ENCODE measurements at places on chromosomes 13 and 19. TPM values are rescaled to one million over a fixed set of nuclear protein-coding genes. Genes with fewer than 3 reads are reported as not detected.

DNA sequence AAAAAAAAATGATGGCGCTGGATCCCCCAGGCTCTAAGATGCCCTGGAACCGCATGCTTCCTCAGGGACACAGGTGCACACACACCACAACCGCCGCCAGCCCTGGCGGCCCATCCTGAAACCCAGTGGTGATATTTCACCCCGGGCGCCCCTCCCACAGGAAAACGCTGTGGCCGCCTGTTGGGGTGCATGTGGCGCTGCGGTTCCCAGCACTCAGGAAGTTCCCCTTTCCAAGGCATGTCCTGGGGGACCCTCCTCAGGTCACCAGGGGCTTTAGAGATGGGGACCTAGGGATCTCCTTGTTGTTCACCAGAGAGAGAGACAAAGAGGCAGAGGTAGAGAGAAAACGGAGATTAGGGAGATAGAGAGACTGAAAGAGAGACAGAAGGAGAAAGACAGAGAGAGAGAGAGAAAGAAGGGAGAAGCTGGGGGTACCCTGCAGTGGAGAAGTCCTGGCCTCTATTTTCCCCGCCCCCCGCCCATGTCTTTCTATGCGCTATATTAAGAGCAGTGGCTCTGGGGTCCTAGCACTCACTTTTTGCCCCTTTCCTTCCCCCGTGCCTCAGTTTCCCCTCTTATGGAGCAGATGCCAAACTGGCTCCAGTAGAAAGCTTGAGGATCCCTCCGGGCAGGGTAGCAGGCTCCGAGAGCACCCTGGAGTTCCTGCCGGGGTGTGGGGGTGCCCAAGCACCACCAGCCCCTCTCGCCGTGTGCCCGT lies 2.3 kb downstream of the ADGRE2 start:
- no peak for DNase-seq

PTPRH gene
- 0.17 TPM for total RNA-seq

- no peak for DNase-seq
These were observed 2.6 kb downstream of the DNAJB1 start for GRCh38 chr19:14515501-14516047.

DNA sequence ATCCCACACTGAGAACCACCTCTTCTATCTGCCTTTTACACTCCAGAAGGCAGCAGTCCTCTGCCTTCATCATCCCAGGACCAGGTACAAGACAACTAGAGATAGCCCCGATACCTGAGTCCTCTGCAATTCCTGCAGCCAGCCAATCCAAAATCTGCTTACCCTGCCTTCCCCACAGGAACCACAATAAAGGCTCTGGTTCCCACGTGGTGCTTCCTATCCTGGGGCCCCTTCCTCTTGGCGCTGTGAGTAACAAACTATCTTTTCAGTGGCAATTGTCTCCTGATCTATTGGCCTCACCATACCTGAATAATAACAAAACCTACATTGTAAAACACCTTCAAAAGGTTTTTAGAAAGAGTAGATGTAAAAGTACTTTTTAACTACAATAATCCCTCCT lies 63.1 kb downstream of the ZDHHC20 start:
- DNase-seq, result no peak

LDLR gene
- total RNA-seq, result 3.4 TPM

- DNase-seq, result no peak
These were observed 47.8 kb upstream of the C1QTNF9 start for GRCh38 chr13:24261566-24261965.

DNA sequence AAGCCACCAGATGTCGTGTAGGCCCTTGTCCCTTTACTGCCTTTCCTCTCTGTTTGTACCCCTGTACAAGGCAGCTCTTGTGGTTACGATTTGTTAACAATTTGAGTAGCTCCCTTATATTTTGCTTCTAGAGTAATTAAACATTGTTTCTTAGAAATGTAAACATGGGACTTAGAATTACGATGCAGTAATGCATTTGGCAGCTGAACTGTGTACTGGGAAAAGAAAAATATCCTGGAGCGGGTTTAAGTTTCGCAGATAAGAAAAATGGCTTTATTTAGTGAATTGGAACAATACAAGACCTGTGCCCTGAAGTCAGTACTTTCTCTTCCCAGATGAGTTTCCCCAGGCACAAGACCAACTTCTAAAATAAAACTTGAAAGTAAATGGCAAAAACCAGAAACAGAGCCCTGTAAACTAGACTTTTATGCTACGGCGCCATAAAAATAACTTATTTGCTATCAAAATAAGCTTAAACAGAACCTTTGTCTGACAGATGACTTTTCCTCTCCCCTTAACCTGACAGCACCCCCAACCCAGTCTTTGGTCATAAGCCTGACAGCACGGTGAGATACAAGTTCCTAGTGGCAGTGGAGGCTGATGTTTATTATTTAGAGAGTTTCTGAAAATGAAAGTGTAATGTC lies 63.0 kb downstream of the LRCH1 start:
- DNase-seq, result no peak

ZNF793 gene
- 2.9 TPM for total RNA-seq

DNA sequence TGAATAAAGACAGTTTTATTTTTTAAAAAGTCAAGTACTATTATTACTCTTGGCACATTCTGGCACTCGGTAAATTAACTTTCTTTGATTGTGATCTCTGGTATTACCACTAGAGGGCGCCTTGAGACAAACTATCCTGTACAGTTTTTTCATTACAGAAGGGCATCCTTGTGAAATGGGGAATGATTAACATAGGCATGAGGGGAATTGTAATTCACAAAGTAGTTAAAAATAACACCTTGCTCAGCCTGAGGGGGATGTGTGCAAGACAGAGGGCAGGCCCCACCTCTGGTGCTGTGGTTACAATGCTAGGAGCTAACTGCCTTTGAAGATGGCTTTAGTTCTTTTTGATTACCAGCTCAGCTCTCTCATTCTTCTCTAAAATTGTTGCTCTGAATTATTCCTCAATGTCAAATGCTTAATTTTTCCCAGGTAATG lies 24.2 kb upstream of the C1QTNF9B start:
- no peak for DNase-seq

CRLF1 gene
- 13.9 TPM for total RNA-seq

GRCh38 chr19:46955813-46956371 lies 63.7 kb upstream of the NPAS1 start:
- DNase-seq, result no peak

LAIR1 gene
- total RNA-seq, result 4.6 TPM

DNA sequence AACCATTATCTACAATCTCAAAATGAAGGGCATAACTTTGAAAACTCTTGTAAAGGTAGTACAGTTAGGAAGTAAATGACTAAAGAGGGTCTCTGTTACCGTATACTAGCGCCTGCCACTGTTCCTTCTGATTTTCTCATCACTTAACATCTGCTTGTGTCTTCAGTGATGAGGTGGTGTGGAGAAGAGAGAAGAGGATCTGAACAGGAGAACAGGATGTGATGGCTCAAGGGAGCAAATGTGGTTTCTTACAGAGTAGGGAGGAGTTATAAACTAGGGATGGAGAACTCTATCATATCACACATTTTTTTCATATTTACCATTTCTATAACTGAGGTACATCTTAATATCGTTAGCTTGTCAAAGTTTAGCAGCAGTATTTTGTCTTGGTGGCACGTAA lies 1.1 kb downstream of the KCTD4 start:
- DNase-seq, result no peak

- no peak for DNase-seq
These were observed 116.5 kb downstream of the DNAJC15 start for GRCh38 chr13:43139921-43140320.

NFILZ gene
- total RNA-seq, result not detected

PSPN gene
- total RNA-seq, result 0.62 TPM

- peak; percentile 66 for DNase-seq
These were observed 10.3 kb upstream of the GARIN5A start for GRCh38 chr19:50486823-50487515.

- no peak for DNase-seq
These were observed 9.9 kb downstream of the PTH2 start for GRCh38 chr19:49413348-49413747.

RAB3A gene
- total RNA-seq, result 2.0 TPM

NCR1 gene
- not detected for total RNA-seq

SH2D3A gene
- 0.13 TPM for total RNA-seq

GRCh38 chr13:85528491-85529217 lies 270.6 kb downstream of the SLITRK6 start:
- no peak for DNase-seq

GRIK5 gene
- 0.50 TPM for total RNA-seq

SERPINE3 gene
- total RNA-seq, result not detected

DNA sequence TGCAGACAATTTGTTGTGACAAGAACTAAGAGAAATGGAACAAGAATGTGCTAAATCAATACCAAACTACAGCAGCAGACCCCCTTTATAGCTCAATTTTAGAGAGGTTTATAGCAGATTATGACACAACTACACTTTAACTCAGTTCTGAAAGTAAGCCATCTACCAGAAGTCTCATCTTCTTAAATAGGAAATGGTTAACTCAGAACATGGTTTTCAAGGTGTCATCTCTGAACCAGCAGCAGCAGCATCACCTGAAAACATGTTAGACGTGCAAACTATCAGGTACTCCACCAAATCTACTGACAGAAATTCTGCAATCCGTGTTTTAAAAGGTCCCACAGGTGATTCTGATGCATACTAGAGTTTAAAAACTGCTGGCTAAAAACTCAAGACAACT lies 6.8 kb downstream of the LHFPL6 start:
- no peak for DNase-seq

DNA sequence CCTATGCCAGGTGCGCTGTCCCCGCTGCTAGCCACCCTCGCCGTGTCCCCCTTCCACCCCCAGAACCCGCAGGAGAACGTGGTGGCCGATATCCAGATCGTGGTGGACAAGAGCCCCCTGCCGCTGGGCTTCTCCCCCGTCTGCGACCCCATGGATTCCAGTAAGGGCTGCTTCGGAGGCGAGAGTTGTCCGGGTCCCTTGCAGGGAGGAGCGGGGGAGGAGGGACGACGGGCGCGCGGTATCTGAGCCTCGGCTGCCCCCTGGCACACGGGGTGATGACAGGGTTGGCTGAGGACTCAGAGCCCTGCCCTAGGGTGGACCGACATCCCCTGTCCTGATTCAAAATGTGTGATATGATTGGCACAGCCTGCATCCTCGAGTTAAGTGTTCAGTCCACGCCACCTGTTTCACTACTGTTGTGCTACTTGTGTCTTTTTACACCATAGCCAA lies 653 bp downstream of the MVB12A start:
- peak; percentile 64 for DNase-seq

DNA sequence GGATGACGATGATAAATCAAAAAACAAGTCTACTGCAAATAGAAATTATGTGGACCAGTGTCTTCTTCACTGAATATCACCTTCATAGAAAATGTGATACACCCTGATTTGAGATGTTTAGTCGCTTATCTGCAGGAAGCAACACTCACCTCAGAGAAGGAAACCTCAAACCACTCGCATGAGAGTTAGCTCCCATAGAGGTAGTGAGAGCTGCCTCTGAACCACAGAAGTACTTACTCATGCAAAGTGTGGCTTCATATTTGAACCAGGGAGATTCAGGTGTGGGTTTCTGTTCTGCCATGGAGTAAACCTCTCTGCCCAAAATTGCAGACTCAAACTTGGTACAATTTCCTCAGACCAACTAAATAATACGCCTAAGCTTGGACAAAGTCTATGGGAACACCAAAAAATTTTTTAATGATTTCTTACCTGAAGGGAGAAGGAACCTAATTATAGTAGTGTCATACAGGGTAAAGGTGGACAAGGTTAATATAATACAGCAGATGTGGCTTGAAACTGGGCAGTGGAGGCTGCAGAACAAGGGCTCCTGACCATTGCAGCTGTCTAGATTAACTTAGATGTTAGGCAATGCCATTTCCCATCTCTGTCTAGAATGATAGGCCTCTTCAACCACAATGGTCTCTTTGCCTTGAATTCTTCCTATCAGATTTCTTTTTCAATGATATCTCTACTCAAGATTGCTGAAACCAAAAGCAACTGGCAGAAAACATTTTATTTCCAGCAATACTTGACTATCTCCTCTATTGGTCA lies 29.6 kb upstream of the RCBTB2 start:
- no peak for DNase-seq

DNA sequence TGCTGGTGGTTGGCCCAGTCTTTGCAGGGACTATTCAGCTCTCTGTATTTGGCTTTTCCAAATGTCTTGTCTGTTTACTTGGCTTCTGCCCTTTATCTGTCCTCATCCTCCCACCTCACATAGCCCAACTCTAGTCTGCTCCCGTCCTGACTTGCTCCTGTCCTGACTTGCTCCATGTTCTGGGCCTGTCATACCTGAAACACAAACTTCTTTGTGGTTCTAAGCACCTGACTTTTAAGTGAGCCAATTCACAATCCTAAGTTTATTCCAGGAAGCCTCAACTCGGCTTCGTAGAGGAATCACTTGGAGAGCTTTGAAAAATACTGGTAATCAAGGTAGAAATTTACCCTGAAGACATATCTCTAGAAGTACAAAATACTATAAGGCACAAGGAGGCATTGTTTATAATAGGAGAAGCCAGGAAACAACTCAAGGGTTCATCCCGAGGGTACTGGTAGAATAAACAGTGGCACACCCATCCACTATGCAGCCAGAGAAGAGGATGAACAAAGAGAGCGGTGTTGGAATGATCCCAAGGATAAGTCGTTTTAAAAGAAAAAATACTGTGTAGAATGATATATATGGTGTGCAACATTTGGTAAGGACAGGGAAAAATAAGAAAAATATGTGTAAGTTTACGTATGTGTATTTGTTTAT lies 284.5 kb downstream of the FGF14 start:
- DNase-seq, result no peak

CD79A gene
- 1.2 TPM for total RNA-seq

NXNL1 gene
- 0.43 TPM for total RNA-seq

GALP gene
- not detected for total RNA-seq

GAPDHS gene
- not detected for total RNA-seq

GRCh38 chr19:14916848-14917247 lies 24.4 kb upstream of the OR7C2 start:
- DNase-seq, result no peak

TLE2 gene
- total RNA-seq, result 38.6 TPM

GRCh38 chr13:94056362-94056990 lies 423.0 kb downstream of the DCT start:
- no peak for DNase-seq

DNA sequence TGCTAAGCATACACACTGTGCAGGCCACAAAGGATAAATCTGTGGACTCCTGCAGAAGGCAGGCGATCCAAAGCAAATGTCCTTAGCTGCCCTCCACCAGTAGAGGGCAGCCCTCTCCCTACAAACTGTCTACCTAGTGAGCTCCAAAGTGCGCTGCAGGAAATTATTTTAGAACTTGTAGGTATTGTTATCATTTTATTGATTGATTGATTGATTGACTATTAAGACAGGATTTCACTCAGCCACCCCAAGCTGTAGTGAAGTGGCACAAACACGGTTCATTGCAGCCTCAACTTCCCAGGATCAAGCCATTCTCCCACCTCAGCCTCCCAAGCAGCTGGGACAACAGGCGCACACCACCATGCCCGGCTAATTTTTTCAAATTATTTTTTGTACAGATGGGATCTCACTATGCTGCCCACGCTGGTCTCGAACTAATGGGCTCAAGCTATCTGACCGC lies 37.3 kb downstream of the RNF6 start:
- peak; percentile 52 for DNase-seq

DNA sequence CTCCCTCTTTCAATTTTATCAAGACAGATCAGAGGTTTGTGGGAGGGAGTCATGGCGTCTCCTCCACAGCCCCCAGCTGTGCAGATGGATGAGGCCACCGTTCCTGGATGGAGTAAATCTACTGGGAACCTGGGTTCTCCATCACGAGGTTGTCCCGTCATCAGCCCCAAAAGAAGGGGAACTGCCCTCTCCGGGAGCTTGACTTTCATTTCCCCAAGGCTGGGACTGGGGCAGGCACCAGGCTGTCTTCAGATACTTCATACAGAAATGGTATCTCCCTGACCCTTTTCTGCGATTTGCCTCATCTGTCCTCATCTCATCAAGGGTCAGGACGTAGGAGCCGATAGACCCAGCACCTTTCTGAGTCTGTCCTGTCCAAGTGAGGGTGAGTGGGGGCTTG lies 9.8 kb downstream of the LILRB2 start:
- no peak for DNase-seq

STOML3 gene
- total RNA-seq, result not detected

Measured in psoas muscle (tissue), 8 donors.